ENCODE measurements at places on chromosomes 7 and 10. TPM values are rescaled to one million over a fixed set of nuclear protein-coding genes. Genes with fewer than 3 reads are reported as not detected.

UFSP1 gene
- total RNA-seq, result 2.8 TPM

KIF20B gene
- total RNA-seq, result 34.5 TPM

MOGAT3 gene
- not detected for total RNA-seq

MSS51 gene
- 3.3 TPM for total RNA-seq

LRRD1 gene
- not detected for total RNA-seq

CACNB2 gene
- not detected for total RNA-seq

GPR158 gene
- total RNA-seq, result 9.0 TPM

ADAM12 gene
- 16.8 TPM for total RNA-seq

NANOS1 gene
- total RNA-seq, result 7.2 TPM

VAX1 gene
- total RNA-seq, result not detected

MNX1 gene
- total RNA-seq, result 0.33 TPM

CCL26 gene
- not detected for total RNA-seq

PFKP gene
- total RNA-seq, result 234 TPM

HYAL4 gene
- total RNA-seq, result not detected

ZNF853 gene
- 13.5 TPM for total RNA-seq

PLAU gene
- 94.9 TPM for total RNA-seq

TEX47 gene
- total RNA-seq, result not detected

UNCX gene
- total RNA-seq, result not detected

CYP2C19 gene
- total RNA-seq, result not detected

IGFBP3 gene
- total RNA-seq, result 386 TPM

UPK3BL1 gene
- total RNA-seq, result 39.8 TPM

PDZD8 gene
- 13.1 TPM for total RNA-seq

C10orf62 gene
- total RNA-seq, result 0.45 TPM

ACHE gene
- total RNA-seq, result 0.35 TPM

DYNC1I1 gene
- total RNA-seq, result not detected

RPEL1 gene
- total RNA-seq, result not detected

SPDYE5 gene
- total RNA-seq, result not detected

RNF148 gene
- 0.72 TPM for total RNA-seq

H2BK1 gene
- not detected for total RNA-seq

PDZD7 gene
- total RNA-seq, result 2.8 TPM

ITIH2 gene
- total RNA-seq, result not detected

Data from PC-9 (cell line).